ENCODE measurements at places on chromosomes 3 and 15. TPM values are rescaled to one million over a fixed set of nuclear protein-coding genes. Genes with fewer than 3 reads are reported as not detected.

ZCWPW2 gene
- not detected for total RNA-seq

ZNF620 gene
- total RNA-seq = 2.0 TPM

ANKRD63 gene
- 0.20 TPM for total RNA-seq

STRIT1 gene
- total RNA-seq = not detected

C3orf20 gene
- total RNA-seq = 0.02 TPM

ARID3B gene
- total RNA-seq = 3.5 TPM

CACNA1D gene
- total RNA-seq = 1.0 TPM

PCBP4 gene
- 15.1 TPM for total RNA-seq

MANF gene
- total RNA-seq = 108 TPM

Measured in A549 treated with dexamethasone at 1 μM for 4 hours (cell line).